ENCODE measurements at places on chromosomes 2 and 18.

DNA sequence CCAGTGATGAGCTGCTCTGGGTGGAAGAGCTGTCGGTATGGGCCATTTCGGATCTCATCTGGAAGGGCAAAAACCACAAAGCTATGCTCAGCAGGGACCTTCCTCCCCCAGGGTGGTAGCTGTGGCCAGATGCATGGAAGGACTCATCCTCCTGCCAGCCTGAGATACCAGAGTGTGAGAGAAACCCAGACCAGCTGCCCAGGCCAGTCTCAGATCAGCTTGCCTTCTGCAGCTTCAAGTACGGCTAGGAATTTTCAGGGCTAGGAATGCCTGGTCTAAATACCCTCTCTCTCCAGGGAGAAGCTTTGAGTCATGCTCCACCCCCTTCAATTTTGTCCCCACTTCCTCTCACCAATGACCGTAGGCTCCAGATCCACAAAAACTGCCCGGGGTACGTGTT is 1.4 kb upstream of the TUBA4B start:
- DNase-seq, result no peak

GRCh38 chr2:144859716-144860115 is 339.8 kb upstream of the ZEB2 start:
- no peak for DNase-seq

GRCh38 chr2:111052621-111053020 is 68.1 kb upstream of the BCL2L11 start:
- no peak for DNase-seq

DNA sequence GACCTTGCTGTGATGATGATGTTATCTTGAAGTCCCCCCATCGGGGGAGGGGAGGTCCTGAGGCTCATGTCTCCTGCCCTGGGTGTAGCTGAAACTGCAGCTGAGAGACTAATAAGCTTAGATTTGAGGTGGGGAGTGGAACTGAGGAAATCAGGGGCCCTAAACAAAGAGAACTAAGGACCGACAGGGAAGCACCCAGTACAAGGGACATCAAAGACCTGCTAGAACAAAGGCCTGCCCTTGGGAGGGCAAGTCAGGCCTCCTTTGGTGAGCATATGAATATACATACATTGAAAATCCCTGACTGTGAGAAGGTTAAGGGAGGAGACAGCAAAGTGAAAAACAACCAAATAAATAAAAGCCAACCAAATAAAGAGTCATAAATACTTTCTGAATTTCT is 1132.5 kb upstream of the CELF4 start:
- DNase-seq, result no peak

- no peak for DNase-seq
Observed at GRCh38 chr2:120735746-120736170, at the start of gene GLI2. Gene GLI2, plus strand, starts transcription at chr2:120735868. Its CDS starts 61,453 bp downstream, at chr2:120797321.

GRCh38 chr2:240567872-240568677 is at the start of gene RNPEPL1:
Gene RNPEPL1, plus strand, starts transcription at chr2:240568484. Its CDS starts 103 bp downstream, at chr2:240568587.
- DNase-seq, result peak; percentile 63

- no peak for DNase-seq
Observed at GRCh38 chr18:76913583-76913982, 91.2 kb downstream of the ZNF236 start.

GRCh38 chr2:159936471-159936870 is 125.9 kb downstream of the PLA2R1 start:
- no peak for DNase-seq

DNA sequence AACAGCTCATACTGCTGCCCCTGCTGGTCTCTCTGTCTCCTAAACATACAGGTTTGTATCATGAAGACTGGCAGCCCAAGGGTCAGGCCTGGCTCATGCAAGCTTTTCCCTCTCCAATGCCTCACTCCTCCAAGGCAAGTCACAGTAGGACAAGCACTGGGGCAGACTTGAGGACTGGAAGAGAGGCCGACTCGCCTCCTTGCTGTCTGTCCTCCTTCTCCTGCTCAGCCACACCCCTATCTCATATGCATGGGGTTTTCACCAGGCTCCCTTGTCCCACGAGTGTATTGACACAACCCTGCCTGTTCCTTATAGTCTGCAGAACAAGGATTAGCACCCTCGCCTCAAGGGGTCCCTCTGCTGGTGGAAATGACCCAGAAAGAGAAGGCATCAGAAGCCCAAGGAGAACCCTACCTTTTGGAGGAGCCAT is 223.7 kb downstream of the SOX11 start:
- DNase-seq, result no peak

GRCh38 chr2:169112841-169113240 is 43.5 kb downstream of the DHRS9 start:
- no peak for DNase-seq

- DNase-seq, result no peak
Observed at GRCh38 chr2:180905002-180905401, 75.4 kb upstream of the UBE2E3 start.

DNA sequence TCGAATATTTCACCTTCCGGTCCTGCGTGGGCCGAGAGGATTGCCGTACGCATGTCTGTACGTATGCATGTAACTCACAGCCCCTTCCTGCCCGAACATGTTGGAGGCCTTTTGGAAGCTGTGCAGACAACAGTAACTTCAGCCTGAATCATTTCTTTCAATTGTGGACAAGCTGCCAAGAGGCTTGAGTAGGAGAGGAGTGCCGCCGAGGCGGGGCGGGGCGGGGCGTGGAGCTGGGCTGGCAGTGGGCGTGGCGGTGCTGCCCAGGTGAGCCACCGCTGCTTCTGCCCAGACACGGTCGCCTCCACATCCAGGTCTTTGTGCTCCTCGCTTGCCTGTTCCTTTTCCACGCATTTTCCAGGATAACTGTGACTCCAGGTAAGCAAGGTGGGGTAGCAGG is at the start of gene SERPINB5:
Gene SERPINB5 (plus strand): TSS at position 291 of the 400 bp plus-strand sequence. CDS start 7,471 bp downstream, outside the sequence.
- DNase-seq, result no peak

DNA sequence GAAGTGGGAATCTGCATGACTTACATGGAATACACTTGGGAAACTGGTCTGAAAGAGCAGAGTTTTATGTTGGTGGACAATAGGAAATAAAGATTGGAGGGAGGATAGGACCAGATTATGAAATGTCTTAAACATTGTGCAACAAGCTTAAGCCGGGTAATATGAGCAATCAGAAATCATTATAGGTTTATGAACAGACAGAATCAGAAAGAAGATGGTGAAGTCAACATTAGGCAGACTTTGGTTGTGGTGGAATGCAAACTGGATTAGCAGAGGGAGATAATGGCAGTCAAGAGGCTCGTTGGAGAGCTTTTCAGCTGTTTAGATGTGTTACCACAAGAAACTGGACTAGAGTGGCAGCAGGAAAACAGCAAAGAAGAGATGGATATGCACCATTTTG is 43.5 kb downstream of the CRIM1 start:
- no peak for DNase-seq

- DNase-seq, result no peak
Observed at GRCh38 chr2:232490221-232491138, 2.8 kb upstream of the ECEL1 start.

- no peak for DNase-seq
Observed at GRCh38 chr18:64401268-64402060, 252.6 kb upstream of the LINC00305 start.

- DNase-seq, result no peak
Observed at GRCh38 chr18:56374007-56374655, 264.3 kb downstream of the TXNL1 start.

DNA sequence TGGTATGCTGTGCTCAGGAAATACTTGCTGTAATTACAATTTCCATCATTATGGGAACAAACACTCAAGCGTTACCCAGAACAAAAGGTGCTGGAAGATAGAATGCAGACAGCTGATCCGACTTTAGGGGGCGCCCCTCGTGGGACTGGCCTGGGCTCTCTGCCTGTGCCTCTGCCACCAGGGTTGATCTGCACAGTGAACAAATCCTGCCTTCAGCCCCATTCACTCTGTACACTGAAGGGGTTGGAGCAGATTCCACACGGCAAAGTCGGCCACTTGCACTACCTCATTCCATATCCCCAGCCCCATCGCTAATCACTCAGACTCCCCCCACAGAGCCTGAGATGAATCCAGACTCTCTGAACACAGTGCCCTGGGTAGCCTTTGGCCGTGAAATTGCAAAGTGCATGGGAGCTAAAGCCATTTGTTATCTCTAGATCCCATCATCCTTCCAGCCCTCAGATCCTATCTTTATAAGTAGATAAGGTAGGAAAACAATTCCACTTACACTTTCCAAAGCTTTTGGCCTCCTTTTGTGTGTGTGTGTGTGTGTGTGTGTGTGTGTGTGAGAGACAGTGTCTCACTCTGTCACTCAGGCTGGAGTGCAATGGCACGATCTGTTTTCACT is 69.3 kb downstream of the INPP5D start:
- no peak for DNase-seq

GRCh38 chr2:222272446-222273015 is 26.3 kb downstream of the PAX3 start:
- DNase-seq, result no peak

DNA sequence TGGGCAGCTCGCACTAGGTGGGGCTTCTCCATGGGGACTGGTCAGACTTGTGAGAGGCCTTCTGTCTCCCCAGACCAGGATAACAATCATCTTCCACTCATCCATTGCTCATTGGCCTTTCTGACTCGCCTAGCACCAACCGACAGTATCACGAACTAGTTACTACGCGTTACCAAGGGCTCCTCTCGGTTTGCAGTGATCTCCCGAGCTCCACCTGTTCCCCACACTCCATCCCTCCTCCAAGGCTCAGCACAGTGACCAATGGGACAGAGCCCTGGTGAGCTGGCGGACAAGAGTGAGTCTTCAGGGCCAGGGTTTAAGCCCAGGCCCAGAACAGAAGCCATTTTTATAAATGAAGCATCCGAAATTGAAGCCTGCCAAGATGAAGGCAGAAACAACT is 42.8 kb upstream of the SMAD7 start:
- DNase-seq, result no peak

- DNase-seq, result no peak
Observed at GRCh38 chr2:11481789-11482472, 16.0 kb upstream of the E2F6 start.

GRCh38 chr18:8379187-8379941 is 229.9 kb upstream of the RAB12 start:
- no peak for DNase-seq

- DNase-seq, result no peak
Observed at GRCh38 chr2:17615728-17616351, 75.3 kb downstream of the VSNL1 start.

DNA sequence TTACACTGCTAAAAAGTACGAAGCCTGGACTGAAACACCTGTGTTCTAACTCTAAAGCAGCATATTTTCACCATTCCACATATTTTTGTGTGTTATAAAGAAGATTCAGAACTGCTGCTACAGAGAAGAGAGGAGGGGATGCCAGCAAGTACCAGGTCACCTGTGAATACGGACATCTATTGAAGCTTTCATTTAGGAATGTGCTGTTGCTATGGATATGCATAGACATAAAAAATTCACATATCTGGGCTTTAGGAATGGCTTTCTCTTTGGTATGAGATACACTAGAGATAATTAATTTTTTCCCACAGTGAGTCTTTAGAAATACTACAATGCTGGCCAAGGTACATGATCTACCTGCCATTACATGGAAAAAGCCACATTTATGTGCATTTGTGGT is 238.5 kb downstream of the WDR7 start:
- no peak for DNase-seq

DNA sequence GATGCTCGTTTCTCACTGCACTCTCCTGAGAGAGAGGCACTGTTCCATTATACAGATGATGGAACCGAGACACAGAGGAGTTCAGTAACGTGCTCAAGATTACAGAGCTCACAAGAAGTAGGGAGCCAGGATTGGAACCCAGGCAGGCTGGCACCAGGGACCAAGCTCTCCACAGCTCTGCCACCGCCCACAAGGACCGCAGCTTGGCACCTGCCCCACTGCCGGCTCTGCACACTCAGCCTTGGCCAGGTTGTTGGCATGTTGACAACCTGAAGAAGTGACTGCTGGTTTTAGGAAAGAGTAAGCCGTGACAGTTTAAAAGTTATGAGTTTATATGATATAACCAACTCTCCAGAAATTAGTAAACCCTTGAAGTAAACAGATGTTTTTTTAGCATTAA is 48.0 kb upstream of the ITM2C start:
- no peak for DNase-seq

GRCh38 chr2:113226462-113226861 is 52.3 kb downstream of the PAX8 start:
- no peak for DNase-seq

DNA sequence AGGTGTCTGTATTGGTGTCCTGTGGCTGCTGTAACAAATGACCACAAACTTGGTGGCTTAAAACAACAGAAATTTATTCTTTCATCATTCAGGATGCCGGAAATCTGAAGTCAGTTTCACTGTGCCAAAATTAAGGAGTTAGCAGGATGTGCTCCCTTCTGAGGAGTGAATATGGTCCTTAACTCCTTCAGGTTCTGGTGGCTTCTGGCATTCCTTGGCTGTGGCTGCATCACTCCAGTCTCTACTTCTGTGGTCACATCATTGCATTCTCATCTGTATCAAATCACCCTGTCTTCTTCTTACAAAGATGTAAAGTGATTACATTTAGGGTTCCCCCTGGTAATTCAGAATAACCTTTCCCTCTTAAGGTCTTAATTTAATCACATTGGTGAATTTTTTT is 12.6 kb downstream of the GPD2 start:
- no peak for DNase-seq

- no peak for DNase-seq
Observed at GRCh38 chr2:113200236-113200635, 26.5 kb downstream of the PSD4 start.

DNA sequence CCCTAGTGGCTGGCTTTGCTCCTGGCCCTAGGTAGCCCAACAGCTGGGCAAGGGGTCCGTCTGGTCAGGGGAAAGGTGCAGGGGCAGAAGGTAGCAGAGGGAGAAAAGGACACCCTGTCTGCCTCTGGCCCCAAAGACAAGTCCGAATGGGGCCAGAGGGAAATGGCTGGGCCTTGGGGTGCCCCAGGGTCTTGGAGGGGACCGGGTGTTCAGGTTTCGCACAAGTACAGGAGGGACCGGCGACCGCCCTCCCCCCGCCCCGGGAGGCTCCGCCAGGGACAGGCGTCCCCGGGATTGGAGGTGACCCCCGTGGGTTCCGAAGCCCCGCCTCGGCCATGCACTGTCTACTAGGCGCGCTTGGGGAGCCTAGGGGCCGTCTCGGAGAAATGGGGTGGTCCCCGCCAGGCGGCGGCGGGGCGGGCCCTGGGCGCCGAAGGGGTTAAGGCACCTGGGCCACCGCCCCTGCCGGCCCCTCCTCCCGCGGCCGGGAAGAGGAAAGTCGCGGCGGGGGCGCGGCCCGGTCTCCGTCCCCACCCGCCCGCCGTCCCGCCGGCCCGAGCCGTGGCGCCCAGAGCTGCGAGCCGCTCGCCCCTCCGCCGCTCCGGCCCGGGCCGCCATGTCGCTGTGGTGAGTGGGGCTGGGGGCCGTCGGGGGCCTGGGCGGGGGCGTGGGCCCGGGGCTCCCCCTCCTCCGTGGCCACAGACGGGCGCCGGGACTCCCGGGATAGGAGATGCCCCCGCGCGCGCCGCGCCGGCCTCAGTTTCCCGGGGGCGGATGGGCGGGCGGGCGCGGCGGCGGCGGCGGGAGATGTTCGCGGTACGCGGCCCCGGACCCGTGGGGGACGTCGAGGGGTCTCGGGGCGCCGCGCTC is at the start of gene B3GNT7:
Gene B3GNT7 (plus strand): TSS at position 523 of the 870 bp plus-strand sequence. CDS start 94 bp downstream, at position 617.
- DNase-seq, result peak; percentile 30

DNA sequence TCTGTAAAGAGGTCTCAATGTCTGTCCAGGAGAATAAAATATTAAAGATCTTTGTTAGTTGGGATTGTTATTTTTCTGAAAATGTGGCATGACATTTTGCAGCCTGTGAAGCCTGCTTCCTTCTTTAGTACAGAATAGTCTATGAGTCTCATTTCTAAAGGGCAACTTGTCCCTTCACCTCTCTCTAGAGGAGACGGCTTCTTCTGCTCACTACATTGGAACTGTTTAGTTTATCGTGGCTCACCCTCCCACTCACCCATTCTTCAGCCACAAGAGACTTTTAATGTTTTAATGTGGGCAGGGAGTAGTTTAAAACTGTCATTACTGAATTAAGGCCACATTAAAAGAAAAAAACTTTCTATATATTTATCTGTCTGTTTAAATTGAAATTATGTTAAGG is 161.0 kb downstream of the BARD1 start:
- DNase-seq, result no peak

Data from CD4-positive, alpha-beta T cell treated with Interleukin-4 for 1 hour (primary cell).